NK-92 treated with Interleukin-12 subunit alpha and Interleukin-12 subunit beta, amount 100 ng/mL, for 24 hours (cell line): ENCODE measurements at places on chromosomes 6 and 20.

DNA sequence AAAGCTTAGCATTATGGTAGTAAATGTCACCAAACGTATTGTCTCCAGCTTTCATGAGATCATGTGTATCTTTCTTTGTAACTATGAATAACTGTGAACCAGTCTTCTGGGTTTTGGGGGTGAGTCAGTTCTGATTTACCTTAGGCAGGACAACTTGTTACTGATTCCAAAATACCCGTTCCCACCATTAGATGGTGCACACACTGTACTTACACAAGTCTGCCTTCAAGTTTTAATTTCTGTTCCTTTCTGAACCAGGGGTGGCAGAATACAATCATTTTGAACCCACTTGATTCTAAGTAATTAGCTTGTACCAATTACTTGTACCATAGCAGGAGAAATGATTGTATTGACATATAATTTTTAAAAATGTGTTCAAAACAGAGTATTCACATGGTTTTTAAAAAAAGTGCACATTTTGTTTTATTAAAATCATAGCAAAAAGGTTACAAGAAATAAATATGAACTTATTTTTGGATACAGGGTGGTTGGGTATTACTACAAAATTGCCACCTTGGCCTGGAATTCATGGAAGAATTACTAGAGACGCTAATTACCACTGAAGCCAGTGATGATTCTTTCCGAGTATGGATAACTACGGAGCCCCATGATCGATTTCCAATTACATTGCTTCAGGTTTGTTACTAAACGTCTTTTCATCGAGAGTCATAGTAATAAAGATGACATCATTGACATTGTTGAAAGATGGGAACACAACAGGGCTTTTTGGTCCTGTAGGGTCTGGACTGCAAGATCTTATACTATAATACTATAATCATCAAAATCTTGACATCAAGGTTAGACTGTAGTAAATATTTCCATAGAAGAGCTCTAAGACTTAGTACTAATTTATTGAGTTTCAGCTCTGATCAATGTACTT is 75.2 kb upstream of the GLP1R start:
- no peak for DNase-seq

- no peak for DNase-seq
Measured at GRCh38 chr20:40746251-40746650, 57.2 kb upstream of the MAFB start.

DNA sequence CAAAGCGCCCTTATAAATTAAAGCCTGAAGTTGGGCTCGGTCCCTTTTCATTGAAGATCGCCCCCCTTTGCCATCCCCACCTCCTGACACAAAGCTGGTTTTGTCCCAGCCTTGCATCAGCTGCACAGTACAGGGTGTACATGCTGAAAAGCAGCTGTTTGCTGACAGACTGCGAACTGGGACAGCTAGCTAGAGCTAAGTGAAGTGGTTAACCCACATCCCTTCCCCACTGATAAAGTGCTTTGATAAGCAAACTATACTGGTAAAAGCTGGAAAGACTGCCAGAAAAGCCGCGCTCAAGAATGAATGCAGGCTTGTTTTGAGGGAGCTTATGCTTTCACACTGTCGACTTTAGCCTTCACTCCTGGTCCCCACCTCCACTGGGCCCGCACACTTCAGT is 207.3 kb downstream of the GMDS start:
- peak; percentile 8 for DNase-seq

GRCh38 chr6:150969901-150970300 is 104.4 kb downstream of the MTHFD1L start:
- no peak for DNase-seq

- DNase-seq, result no peak
Measured at GRCh38 chr6:42279966-42280629, 62.4 kb upstream of the MRPS10 start.

DNA sequence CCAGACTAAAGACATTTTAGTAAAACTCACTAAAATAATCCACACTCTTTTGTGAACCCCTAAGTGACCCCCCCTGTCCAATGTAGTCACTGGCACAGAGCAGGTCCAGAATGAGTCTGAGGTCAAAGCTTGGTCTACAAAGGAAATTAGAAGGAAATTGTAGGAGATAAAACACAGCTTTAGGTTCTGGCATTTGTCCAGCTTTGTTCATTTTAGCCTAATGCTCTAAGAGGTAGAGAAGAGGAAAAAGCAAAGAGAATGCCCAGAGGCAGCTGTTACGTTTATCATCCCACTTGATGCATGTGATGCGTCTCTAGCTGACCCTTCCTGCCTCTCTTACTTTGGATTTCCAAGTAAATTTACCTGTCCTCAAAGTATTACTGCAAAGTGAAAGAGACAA is 62.5 kb downstream of the CNKSR3 start:
- no peak for DNase-seq

DNA sequence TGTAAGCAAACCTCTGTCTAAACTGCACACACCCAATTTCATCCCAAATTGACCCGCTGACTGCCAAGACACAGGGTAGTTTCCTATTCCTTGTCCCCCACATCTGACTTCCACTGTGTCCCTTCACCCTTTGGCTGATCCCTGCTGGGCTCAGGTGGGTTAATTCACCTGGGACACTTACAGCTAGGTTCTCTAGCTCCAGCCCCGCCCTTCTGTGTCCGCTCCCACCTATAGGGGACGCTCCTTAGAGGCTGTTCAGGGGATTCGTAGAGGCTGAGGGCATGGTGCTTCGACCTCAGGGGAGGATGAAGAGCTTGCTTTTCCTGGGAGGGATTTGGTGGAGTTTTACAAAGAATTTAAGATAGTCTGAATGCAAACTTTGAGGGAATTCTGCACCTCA is 4.0 kb upstream of the CD93 start:
- no peak for DNase-seq

GRCh38 chr6:7389162-7389450 is 436 bp downstream of the CAGE1 start:
- no peak for DNase-seq

DNA sequence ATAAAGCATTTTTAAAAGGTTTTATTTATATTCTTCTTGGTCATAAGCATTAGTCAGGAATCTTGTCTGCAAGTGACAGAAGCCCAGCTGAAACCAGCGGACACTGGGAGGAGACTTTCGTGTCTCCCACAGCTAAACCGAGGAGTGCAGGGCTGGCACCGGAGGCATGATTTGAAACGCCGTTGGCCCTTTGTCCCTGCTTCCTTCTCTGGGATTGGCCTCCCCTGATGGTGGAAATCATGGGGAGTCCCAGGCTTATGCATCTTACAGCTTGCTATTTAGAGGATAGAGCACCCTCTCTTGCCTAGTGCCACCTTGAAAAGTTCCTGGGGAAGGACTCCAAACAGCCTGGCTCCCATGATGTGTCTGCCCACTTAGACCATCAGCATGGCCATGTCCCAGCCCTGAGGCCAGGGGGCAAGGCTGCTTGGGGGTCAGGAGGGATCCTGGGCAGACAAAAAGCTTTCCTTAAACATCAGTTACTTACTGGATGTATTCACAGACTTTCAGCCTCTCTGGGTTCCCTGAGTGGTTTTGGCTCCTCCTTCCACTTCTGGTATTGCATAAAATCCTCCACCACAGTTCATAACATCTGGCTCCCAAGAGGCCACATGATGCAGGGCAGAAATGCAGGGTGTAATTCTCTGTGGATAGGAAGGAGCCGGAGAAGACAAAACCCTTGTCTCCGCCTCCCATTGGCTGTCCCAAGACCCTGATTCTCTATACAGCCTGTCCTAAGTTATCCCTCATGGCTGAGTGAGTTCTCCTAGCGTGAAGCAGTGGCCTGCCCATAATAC is 49.3 kb upstream of the INSM1 start:
- no peak for DNase-seq

DNA sequence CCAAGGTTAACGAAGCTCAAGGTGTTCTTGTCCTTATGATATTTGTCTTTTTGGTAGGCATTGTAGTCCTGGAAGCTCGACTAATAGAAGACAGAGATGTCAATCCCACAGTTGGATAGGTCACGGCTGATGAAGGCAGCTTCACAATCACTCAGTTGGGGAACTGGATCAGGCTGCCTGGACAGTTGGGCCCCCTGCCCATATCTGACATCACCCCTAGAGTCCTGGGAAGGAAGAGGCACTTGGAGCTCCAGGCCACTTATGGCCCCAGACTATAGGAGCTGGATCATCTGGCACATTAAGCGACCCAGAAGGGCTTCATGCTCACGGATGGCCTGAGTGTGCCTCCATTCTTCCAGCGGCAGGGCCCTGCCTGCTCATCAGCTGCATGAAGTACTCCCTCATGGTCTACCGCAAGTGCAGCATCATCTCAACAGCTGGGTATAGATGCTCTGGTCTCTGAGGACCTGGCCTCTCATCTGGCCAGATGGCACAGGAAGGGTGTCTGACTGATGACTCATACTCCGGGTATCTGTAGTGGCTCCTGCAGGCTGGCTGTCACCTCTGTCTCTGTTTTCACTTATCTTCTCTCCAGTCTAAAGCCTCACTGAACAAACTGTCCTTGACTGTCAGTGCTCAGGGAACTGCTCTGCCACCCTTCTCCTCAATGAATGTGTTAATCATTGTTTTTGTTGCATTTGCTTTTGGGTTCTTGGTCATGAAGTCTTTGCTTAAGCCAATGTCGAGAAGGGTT is 29.2 kb upstream of the SSR1 start:
- DNase-seq, result no peak

DNA sequence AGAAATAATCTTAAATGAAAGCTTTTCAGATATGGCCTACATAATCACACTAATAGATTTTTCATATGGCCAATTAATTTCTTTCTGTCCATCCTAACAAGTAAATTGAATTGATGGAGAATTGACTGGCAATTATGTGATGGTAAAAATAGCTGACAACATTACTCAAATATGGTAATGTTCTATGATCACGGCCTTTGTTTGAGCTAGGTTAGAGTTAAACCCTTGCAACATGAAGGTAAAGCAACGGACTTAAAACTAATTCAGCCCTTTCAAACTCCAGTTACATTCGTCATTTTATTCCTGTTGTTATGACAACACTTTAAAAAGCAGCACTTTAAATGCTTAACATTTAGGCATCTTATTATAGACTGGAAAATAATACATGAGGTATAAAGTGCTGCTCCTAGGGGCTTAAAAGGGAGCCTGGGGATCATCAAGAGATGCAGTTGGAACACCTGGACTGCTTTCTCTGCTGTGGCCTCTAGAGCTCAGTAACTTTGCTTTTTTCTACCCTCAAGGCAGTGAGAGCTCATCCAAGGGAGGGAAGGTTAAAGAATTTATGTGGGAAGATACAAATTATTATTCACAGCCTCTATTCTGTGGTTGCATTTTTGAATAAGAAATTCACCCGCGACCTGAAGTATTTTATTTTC is 46.9 kb downstream of the RIPOR2 start:
- no peak for DNase-seq

DNA sequence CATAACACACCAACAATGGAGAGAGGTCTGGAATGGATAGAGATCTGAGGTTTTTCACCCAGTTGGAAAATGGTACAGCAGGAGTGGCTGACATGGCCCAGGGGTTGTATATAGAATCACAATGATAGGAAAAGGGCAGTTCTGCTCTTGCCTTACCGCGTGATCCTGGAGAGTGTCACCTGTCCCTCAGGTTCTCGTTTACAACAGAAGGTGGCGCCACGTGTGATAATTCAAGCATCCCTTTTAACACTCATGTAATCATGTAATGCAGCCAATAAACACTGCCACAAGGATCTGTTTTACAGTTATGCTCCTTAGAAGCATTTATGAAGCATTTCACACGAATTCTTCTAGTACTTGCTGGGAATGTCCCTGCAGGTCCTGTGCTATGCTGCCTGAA is 12.9 kb upstream of the WFDC2 start:
- DNase-seq, result no peak

DNA sequence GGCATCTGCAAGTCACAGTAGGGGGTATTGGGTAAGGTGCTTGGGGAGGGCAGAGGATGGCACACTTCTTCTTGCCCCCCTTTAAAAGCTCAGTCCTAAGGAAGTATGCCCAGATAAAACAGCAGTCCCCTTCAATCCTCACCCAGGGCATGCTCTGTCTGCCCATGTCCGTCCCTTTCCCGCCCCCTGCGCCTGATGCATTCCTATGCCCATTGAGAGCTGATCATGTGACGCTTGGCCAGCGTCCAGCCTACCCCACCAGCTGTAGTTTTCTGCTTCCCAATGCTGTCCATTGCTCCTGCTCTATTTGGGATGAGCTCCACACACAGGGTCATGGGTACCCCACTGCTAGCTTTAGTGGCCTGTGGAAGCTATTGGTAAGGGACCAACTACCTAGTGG is 8.3 kb downstream of the SIGLEC1 start:
- no peak for DNase-seq

- no peak for DNase-seq
Measured at GRCh38 chr6:90151576-90152422, 144.8 kb downstream of the BACH2 start.

DNA sequence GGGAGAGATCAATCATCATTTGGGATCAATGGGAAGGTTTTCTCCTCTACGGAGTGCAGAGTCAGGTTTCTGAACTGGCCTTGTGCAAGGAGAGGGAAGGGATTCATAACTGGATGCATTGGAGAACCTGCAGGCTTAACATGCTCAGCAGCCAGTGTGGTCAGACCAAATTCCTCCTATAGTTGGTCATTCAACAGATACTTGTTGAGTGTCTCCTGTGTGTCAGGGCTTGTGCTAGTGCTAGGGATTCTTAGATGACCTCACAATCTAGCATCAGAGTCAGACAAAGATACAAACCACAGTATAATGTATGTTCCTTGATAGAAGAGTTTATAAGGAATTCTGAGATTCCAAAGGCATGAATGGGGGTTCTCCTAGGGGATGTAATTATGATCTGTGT is 23.9 kb downstream of the RALY start:
- no peak for DNase-seq

- no peak for DNase-seq
Measured at GRCh38 chr6:13671548-13672127, 40.0 kb downstream of the RANBP9 start.

GRCh38 chr20:3797592-3798372 is 1.7 kb downstream of the CDC25B start:
- no peak for DNase-seq

GRCh38 chr6:160115421-160115820 is 6.2 kb upstream of the SLC22A1 start:
- DNase-seq, result no peak

GRCh38 chr6:25360621-25361020 is 81.4 kb downstream of the CARMIL1 start:
- no peak for DNase-seq

DNA sequence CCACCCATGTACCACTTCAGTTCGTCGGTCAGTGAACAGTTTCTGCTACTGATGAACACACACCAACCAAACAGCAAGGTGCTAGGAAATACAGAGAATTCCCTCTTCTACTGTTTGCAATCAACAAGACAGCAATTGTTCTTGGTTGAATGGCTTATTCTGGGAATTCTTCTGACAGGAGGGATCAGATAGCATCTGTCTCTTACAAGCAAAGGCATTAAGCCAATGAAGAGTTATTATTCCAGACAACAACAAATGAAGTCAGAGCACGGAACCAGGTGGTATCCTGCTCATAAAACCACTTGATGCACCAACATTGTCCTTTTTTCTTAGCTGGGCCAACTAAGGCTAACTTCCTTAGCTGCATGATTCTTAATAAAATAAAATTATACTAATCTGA is 37.8 kb downstream of the PTPRK start:
- no peak for DNase-seq

DNA sequence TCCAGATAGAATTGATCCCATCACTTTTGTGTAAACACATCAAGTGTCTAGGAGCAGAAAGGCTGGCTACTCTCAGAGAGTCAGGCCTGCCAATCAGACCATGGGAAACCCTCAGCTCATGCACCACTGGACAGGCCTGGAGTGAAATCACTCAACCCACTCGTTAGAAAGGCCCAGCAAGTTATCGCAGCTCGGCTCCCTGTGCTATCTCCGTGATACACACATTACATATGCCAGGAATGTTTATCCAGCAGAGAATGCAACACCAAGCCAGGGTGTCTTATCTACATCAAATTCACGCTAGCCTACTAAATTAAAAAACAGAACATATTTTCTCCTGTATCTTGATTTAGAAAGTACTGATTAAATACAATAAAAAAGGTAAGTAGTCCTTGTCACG is 232.4 kb upstream of the FOXQ1 start:
- DNase-seq, result no peak
